Activated naive CD8-positive, alpha-beta T cell treated with anti-CD3 and anti-CD28 coated beads for 36 hours (primary cell): ENCODE measurements at places on chromosomes 16 and 17.

DNA sequence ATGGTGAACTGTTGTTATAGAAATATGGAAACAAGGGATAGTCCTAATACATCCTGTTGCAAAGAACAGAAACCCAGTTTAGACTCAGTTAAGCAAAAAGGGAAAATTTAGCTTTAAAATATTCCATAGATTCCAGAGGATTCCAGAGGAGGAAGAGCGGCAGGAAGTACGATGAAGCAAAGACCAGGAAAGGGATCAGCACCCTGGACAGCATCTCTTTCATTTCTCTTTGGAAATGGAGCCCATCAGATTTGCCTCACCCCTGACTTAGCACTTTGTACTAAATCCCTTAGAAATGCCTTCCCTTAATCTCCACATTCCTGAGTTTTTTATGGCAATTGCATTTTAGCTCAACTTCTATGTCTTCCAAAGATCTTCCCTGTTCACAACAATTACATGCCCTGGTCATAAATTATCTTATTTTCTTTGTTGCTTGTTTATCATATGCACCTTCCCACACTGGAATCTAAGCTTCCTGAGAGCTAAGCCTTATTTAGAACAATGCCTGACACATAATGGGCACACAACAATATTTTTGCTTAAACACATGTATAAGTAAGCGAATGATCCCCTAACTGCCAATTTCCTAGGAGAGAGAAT, 150.0 kb upstream of the RBFOX1 start:
- DNase-seq: no peak

- no peak for DNase-seq
Observed at GRCh38 chr17:30101686-30102390, 14.8 kb upstream of the NSRP1 start.

DNA sequence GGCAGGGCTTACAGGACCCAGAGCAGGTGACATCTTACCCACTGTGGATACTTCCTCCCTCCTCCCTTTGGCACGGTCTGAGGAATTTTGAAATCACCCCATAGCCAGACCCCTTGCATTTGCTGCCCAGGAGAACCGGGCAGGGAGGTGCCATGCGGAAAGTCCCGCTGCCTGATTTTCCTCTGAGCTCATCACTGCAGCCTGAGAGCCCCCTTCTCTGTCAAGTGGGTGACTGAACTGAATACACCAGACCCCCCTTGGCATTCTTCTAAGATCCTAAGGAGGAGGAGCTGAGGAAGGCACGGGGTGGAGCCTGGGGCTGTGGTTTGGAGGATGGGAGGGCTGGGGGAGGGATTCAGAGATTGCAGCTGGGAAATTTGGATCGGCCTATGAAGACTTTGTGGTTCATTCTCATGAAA, 173.4 kb downstream of the RAB11FIP4 start:
- no peak for DNase-seq

- peak; percentile 94 for DNase-seq
Observed at GRCh38 chr16:29029168-29029994, 44.5 kb downstream of the LAT start.

DNA sequence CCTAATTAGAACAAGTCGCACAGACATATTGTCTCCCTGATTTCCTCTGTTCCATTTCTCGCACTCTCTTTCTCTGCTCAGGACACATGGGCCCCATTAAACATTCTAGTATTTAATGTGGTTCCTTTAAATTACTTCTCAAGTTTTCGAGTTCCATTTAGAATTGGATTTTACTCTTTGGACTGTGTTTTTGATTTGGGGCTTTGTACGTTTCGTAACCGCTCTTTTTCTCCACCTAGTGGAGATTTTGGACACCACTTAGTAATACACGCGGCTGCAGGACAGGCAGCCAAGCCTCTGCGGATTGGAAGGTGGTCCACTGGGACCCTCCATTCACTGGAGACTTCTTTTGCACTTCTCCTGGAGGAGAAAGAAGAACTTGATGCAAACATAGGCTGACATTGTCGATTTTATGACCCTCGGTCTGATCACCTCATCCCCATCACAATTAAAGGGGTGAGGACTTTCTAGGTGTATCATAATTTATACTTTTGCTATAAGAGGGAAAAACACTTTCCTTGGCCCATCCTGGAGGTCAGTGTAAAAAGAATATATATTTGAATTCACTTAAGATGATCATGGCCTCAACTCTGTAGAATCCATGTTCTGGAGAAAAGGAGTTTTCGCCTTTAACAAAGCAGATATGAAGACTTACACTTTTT, 85.7 kb downstream of the NOG start:
- DNase-seq: no peak

GRCh38 chr17:65609749-65610148, 48.3 kb upstream of the AXIN2 start:
- DNase-seq: no peak

DNA sequence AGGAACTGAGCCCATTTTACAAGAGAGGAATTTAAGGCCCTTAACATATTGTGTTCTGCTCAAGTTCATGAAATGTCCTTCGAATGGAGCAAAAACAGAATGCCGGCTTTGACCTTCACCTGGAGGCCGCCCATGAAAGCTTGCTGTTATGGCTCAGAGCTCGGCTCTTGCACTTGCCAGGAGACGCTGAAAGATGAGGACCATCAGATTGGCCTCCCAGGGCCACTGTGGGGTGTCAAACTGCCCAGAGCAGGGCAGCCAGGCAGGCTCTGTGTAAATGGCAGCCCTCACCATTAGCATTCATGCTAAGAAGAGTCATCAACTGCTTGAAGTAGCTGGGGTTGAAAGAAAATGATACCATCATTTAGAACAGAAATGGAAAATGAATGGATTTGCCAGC, 39.3 kb downstream of the IL21R start:
- no peak for DNase-seq

- DNase-seq: no peak
Observed at GRCh38 chr17:81641825-81642489, 5.0 kb downstream of the TSPAN10 start.

- no peak for DNase-seq
Observed at GRCh38 chr16:73067671-73068540, 20.0 kb upstream of the ZFHX3 start.
